ENCODE measurements at places on chromosomes 6 and 20.

- DNase-seq, result no peak
Measured at GRCh38 chr6:150115769-150116168, 27.1 kb upstream of the PPP1R14C start.

GRCh38 chr20:60123096-60123495 lies 164.9 kb downstream of the CDH26 start:
- DNase-seq, result no peak

- DNase-seq, result no peak
Measured at GRCh38 chr6:2102316-2102883, 143.0 kb downstream of the GMDS start.

GRCh38 chr20:36236786-36237121 lies 476 bp downstream of the AAR2 start:
- no peak for DNase-seq

DNA sequence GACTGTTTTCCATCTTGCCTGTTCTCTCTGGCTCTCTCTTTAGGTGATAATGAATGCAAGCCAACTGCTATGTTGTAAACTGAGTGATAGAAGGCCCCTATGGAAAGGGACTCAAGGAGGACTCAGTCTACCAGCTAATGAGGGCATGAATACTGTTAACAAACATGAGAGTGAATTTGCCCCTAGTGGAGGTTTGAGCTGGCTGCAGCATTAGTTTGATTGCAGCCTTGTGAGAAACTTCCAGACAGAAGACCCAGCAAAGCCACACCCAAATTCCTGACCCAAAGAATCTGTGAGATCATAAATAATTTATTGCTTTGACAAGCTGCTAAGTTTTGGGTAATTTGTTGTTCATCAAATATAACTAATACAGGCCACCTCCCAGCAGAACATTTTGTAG lies 50.0 kb upstream of the PLCB1 start:
- DNase-seq, result no peak

- no peak for DNase-seq
Measured at GRCh38 chr20:25692499-25692898, 4.2 kb downstream of the ZNF337 start.

- no peak for DNase-seq
Measured at GRCh38 chr6:20481281-20481680, 53.0 kb upstream of the CDKAL1 start.

DNA sequence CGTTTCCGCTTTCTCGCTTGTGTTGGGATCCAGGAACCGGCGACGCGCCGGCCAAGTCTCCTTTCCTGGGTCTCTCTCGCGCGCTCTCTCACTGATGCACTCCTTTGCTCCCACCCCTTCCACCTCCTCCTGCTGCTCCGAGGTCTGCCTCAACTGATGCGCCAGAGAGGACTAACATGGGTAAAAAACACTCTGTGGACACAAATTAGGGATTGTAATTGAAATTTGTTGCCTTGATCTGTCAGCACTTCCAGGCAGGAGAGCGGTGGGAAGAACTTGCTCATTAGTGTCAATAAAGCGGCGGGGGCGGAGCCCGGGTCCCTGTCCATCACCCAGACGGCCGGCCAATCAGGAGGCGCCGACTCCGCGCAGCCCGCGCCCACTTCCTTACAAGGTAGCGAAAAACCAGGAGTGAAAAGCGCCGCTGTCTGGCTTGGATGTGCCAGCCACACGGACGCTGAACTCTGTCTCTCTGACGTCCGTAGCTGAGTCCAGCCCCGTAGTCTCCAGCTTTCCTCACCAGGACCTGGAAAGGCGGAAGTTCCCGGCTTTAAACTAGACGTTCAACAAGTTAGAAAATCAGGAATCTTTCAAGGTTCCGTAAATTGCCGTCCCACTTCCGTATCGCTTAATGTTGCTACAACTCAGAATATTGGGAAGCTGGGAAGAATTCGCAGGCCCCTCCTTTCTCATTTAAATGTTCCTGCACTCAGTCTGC lies at the start of gene TBX18:
TBX18 (minus strand) TSS at position 267 of the 718 bp plus-strand sequence. CDS start 417 bp downstream, outside the sequence.
- DNase-seq, result no peak

DNA sequence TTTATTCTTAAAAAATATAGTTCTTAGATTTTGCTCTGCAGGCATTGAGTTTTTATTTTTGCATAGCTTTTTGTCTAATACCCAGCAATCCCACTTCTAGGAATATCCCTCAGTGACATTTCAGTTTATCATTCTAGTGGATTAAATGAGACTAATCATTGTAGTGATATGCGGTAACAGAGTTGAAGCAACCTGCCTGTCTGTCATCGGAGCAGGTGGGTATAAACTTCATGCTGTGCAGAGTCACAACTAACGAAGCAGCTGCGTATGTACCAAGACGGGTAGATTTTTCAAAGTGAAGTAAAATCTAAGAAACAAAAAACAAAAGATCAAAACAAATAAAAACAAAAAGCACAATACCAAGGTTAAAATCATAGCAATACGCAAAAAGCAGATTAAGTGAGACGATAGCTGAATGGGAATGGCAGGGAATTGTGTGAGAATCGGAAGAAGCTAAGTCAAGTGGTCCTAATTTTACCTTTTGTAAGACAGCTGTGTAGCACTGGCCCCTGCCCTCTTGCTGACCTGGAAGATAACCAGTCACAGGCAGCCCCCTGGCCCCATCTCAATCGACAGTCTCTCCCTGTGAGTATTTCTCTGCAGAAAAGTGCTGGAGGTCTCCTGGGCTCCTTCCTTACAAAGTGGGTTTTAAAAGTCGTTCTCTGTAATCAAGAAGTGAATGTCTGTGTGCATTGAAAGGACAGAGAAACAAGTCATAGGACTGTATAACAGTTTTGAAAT lies 169.2 kb downstream of the OR2B2 start:
- DNase-seq, result no peak

DNA sequence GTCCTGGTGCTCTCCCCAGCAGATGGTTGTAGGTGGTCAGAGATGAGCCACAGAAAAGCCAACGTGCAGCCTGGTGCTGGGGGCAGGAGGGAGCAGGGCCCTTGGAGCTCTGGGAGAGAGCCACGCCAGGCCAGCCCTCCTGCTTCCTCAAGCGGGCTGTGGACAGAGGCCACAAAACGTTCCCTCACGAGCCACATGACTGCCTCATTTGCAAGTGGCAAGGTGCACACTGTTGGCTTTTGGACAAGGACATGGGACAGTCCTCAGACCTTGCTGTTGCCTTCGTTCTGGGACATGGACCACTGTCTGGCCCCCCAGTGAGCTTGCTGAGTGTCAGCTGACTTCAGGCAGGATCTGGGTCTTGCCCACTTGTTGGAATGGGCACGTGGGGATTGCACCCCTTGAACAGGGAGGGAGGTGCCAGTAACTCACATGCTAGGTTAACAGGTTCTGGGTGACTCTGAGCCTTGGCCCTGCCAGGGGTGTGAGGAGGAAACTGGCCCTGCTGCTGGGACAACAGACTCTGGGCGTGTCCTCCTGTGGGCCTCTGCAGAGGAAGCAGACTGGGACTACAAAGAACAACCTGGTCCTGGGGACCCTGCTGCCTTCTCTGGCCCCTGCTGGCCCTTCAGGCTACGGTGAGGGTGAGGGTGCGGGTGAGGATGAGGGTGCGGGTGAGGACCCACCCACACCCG lies 2.6 kb downstream of the SLCO4A1 start:
- DNase-seq, result no peak
